Cortex of kidney (tissue), 1 donor: ENCODE measurements at places on chromosomes 3 and 15.

DNA sequence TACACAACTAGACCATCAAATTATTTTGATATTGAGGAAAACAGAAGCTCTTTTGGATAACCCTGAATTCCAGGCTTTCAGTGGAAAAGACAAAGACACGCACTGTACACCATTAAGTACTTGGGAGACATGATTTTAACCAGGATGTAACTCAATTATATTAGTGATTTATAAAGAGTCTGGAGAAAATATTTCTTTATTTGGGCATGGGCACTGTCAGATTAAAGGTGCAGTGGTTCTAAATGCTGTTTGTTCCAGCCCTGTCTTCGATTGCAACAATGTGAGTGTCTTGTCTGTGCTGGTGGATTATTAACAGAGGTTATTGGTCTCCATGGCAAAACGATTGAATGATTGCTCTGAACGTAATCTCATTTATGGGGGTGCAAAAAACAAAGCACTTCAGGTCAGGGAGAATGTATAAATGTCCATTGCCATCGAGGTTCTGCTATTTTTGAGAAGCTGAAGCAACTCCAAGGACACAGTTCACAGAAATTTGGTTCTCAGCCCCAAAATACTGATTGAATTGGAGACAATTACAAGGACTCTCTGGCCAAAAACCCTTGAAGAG, at the start of gene TM4SF4:
Gene TM4SF4 (plus strand): TSS at position 448 of the 568 bp plus-strand sequence. CDS start 181 bp downstream, outside the sequence.
- no peak for DNase-seq

- no peak for DNase-seq
These were observed 1.0 kb upstream of the C3orf52 start for GRCh38 chr3:112084980-112085705.

DNA sequence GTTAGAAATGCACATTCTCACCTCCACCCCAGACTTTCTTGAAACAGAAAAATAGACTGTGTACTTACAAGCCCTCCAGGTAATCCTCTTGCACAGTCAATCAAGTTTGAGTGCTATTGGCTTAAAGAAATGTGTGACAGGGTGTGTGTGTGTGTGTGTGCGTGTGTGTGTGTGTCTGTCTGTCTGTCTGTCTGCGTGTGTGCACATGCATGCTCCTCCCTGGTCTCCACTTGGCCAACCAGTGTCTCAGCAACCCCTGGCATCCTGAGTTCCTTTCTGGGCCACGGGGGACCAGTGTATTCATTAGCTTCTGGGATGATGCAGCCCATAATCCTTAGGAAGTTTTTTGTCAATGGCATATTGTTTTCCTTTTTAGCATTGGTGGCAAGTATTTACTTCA, 128.8 kb upstream of the IL12A start:
- DNase-seq, result no peak

DNA sequence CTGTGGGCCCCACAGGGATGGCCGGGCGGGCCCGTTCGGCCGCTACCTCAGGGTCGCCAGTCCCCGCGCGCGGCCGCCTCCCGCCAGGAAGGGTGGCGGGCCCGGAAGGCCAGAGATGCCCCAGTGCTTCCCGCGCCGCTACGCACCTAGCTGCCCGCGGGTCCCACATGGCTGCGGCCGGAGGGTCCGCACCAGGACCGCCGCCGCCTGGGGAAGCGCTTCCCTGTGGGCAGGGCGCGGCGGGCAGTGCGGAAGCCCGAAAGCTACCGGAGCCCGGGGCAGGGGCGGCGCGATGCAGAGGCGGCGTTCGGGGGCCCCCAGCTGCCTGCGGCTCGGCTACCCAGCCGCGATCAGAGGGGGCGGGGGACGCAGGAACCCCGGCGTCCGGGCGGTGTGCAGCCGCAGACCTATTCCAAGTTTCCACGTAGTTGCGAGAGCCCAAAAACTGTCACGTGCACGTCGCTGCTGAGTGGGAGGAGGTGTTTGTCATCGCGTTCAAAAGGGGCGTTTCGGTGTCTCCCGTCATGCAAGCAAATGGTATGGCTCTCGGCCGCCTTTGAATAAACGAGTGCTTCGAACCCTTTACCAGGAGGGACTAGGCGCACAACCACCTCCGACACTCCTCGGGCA, at the start of gene TRANK1:
Gene TRANK1 (minus strand): TSS at position 414 of the 630 bp plus-strand sequence. CDS start 245 bp downstream, at position 169.
- no peak for DNase-seq

GRCh38 chr3:82676356-82677026, 915.0 kb upstream of the GBE1 start:
- DNase-seq, result no peak
